ENCODE measurements at places on chromosomes 5 and 9.

DNA sequence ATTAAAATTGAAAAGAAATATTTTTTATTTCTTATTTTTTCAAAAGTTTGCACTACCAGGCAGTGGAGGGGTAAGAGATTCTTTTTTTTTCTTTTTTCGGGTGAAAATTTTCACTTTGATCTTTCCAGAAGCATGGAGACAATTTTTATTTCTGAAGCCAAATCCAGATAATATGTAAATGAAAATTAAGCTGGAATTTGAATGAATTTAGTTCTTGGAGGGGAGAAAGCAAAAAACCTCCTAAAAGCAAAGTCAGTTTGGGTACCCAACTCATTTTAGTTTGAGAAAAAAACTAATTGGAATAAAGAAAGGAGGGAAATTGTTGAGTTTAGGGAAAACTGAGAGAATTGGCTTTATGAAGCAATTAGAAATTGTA, 872 bp downstream of the ZNF618 start:
- no peak overlapping the region for H3K27ac ChIP-seq
- H3K27me3 ChIP-seq, result peaks cover 18% of the 10 kb centered on the region
- DNase-seq, result no peak
- H3K36me3 ChIP-seq, result peaks cover 2% of the 10 kb centered on the region

DNA sequence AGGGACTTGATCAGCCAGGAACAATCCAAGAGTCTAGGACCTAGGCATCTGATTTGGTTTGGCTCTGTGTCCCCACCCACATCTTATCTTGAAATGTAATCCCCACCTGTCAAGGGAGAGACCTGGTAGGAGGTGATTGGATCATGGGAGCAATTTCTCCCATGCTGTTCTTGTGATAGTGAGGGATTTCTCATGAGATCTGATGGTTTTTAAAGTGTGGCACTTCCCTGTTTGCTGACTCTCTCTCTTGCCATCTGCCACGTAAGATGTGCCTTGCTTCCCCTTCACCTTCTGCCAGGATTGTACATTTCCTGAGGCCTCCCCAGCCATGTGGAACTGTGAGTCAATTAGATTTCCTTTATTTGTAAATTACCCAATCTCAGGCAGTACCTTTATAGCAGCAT, 201.7 kb upstream of the ACTBL2 start:
- H3K4me1 ChIP-seq, result no peaks in the 10 kb centered on the region
- no peak overlapping the region for H3K4me3 ChIP-seq
- H3K36me3 ChIP-seq, result no peaks in the 10 kb centered on the region
- no peak overlapping the region for H3K27ac ChIP-seq
- H3K27me3 ChIP-seq, result peaks cover 5% of the 10 kb centered on the region

DNA sequence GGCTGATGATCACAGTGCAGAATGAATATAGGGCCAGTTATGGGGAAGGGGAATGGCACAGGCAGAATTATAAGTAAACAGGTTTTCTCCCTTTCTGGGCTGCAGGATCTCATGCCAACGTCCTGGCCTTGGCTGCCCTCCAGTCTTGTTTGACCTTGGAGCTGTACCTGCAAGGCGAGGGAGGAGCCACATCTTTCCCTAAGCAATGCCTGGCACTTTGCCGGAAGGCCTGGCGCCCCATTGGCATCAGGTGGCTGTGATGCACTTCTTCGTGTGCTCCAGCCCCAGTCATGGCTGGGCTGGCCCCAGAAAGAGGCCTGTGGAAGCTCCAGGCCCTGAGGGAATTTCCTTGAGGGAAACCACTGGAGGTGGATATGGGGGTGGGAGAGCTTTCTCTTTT, 16.7 kb upstream of the IQGAP2 start:
- no peak for DNase-seq
- peaks cover 40% of the 10 kb centered on the region for H3K4me1 ChIP-seq
- H3K36me3 ChIP-seq, result no peaks in the 10 kb centered on the region
- no peak overlapping the region for H3K27ac ChIP-seq
- no peaks in the 10 kb centered on the region for H3K27me3 ChIP-seq
- no peak overlapping the region for H3K4me3 ChIP-seq

DNA sequence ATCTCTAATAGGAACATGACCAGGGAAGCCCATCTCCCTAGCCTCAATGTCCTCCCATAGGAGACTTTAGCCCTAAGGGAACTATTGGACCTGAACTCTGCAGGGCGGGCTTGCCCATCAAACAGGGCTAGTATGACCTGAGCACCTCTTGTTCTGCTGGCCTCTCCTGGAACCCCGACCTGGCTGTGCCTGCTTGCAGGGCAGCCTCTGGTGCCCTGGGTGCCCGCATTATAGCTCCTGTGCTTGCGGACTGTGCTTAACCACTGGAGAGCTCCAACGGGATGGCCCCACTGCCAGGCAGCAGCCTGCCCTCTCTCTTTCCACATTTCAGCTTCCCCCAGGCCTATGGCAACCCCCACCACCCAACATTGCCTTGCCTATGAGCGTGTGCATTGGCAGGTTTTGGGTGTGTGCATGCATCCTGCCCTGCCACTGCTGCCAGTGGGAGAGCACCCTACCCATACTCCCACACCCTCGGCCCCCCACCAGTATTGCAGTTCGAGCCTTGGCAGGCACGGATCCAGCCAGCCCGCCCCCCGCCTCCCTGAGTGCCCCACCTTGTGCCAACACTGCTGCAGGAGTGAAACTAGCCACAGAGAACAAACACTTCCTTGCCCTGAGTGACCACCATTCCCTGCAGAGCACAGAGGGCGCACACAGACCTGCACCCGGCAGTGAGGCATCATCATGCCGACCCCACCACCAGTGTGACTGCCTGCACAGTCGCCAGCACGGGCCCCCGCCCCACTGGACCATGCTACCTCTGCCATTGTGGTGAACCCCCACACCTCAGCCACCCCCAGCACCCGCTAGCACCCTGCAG, 1123.8 kb upstream of the CDH6 start:
- H3K36me3 ChIP-seq, result no peaks in the 10 kb centered on the region
- DNase-seq, result no peak
- H3K27me3 ChIP-seq, result no peaks in the 10 kb centered on the region

GRCh38 chr9:129609486-129610212, 11.3 kb downstream of the C9orf50 start:
- peak overlapping the region; percentile 22 for H3K27ac ChIP-seq
- H3K36me3 ChIP-seq, result no peaks in the 10 kb centered on the region
- DNase-seq, result peak; percentile 54
- no peaks in the 10 kb centered on the region for H3K27me3 ChIP-seq

DNA sequence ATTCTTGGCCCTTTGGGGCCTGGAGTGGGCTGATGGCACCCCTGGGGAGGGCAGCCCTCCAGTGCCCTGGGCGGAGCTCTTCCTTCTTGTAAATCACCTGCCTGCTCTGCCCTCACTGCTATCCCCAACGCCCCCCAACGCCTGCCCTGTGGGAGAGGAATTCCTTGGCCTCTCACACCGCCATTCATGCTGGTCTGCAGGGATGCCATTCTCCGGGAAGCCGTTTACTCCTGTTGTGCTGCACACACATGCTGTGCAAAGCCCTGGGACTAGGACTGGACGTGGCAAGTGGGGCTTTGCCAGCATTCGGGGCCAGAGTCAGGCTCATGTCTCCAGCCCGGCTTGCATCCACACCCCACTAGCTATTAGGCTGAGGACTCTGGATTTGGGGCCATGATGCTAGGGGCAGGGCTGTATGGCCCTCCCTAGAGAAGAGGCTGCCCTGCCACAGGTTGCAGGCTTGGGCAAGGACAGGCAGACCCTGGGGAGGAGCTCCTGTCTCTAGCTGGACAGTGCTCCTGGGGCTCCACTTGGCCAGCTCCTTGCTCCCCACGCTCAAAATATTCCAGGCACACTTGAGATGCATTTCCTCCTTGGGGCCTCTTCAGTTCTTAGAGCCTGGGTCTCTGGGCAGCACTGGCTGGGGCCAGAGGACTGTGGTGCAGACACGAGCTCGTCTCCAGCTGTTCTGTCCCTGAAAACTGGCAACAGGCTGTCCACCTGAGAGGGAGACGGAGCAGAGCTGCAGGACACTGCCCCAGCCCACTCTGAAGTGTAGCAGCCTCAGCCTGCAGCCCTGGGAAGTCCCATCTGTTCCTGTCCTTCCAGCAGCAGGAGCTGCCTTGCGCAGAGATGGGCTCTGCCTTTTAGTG, 226.9 kb downstream of the CACNA1B start:
- no peaks in the 10 kb centered on the region for H3K4me1 ChIP-seq
- DNase-seq, result no peak
- no peak overlapping the region for H3K27ac ChIP-seq

- H3K4me1 ChIP-seq, result peaks cover 52% of the 10 kb centered on the region
- H3K4me3 ChIP-seq, result no peak overlapping the region
- DNase-seq, result no peak
- no peak overlapping the region for H3K27ac ChIP-seq
- H3K27me3 ChIP-seq, result peaks cover 9% of the 10 kb centered on the region
These were observed 41.7 kb downstream of the C5orf15 start for GRCh38 chr5:133926489-133927299.

- peaks cover 4% of the 10 kb centered on the region for H3K4me1 ChIP-seq
- no peak overlapping the region for H3K27ac ChIP-seq
- no peaks in the 10 kb centered on the region for H3K36me3 ChIP-seq
- H3K4me3 ChIP-seq, result no peak overlapping the region
- DNase-seq, result no peak
These were observed 10.3 kb upstream of the RGMB start for GRCh38 chr5:98763001-98763630.

GRCh38 chr9:35272989-35273388, 111.2 kb downstream of the UNC13B start:
- H3K27ac ChIP-seq, result no peak overlapping the region
- no peak overlapping the region for H3K4me3 ChIP-seq
- no peak for DNase-seq
- H3K4me1 ChIP-seq, result peaks cover 33% of the 10 kb centered on the region
- peaks cover 16% of the 10 kb centered on the region for H3K27me3 ChIP-seq
- H3K36me3 ChIP-seq, result no peaks in the 10 kb centered on the region

DNA sequence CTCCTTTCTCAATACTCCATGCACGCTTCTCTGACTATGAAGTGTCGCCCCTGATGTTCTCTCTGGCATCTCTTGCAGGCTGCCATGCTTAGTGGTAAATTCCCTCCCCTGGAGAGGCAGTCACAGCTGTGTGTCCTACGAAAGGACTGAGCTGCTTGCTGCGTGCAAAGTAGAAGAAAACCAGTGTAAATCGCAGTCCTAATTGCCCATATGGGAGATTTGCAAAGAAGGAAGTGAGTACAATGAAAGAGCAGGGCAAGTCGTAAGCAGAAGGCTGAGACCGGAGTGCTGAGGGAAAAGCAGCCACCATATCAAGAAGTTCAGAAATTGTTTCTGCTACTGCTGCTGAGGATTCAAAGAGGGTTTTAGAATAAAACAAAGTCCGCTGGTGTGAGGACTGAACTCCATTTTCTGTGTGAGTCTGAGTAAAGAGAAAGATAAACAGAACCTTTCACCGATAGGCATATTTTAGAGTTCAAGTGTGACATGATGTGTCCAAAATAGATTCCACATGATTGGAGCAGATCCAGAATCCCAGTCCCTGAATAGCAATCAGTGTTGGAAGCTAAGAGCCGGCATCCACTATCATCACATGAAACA, 507.8 kb upstream of the MPDZ start:
- no peak for DNase-seq
- no peaks in the 10 kb centered on the region for H3K27me3 ChIP-seq
- no peak overlapping the region for H3K4me3 ChIP-seq
- H3K4me1 ChIP-seq, result no peaks in the 10 kb centered on the region

DNA sequence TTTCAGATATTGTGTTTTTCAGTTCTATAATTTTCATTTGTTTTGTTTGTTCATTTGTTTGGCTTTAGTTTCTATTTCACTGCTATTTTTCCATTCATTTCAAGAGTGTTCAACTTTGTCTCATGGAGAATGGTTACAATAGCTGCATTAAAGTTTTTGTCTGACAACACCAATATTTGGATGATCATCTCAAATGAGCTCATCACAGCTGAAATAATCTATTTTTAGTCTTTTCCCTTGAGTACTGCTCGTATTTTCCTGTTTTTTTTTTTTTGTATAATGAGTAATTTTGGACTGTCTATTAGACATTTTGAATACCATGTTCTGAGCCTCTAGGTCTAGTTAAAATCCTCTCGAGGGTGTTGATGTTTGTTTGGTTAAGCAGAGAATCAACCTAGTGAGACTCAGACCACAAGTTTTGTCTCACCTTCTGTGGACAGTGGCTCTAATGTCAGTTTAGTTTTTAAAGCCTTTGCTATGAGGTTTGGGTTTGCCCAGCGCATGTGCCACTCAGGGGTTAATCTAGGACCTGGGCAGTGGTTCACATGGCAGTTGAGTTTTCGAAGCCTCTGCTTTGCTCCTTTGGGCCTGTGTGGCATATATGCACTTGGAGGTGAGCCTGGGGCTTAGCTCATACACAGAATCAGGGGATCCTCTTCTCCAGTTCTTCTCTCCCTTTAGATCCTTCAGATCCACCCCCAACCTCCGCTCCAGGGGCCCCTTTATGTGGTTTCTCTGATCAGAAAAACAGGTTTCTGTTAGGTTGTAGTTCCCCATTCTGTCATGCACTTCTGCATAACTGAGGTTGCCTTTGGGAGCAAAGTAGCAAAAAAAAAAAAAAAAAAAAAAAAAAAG, 79.8 kb downstream of the ARSB start:
- no peaks in the 10 kb centered on the region for H3K27me3 ChIP-seq
- DNase-seq, result no peak
- peaks cover 7% of the 10 kb centered on the region for H3K36me3 ChIP-seq
- H3K4me3 ChIP-seq, result no peak overlapping the region
- H3K27ac ChIP-seq, result no peak overlapping the region

DNA sequence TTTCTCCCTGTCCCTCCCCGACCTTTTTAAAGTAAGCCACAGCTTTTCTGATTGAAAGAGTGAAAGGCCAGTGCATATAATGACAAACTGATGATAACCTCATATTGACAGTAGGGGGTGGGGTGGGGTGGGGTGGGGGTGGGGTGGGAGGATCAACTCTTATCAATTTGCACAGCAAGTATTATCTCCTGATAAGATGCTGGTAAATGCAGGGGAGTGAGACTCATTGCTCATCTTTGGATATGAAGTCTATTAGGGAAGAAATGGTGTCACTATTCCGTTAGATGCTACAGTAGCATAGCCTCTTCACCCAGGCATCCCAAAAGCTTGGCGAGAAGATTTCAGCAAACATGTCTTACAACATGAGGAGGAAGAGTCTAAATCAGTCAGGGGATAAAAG, 38.9 kb upstream of the HMGCS1 start:
- H3K27ac ChIP-seq, result no peak overlapping the region
- H3K4me3 ChIP-seq, result no peak overlapping the region
- H3K36me3 ChIP-seq, result peaks cover 1% of the 10 kb centered on the region
- no peak for DNase-seq
- peaks cover 18% of the 10 kb centered on the region for H3K27me3 ChIP-seq

DNA sequence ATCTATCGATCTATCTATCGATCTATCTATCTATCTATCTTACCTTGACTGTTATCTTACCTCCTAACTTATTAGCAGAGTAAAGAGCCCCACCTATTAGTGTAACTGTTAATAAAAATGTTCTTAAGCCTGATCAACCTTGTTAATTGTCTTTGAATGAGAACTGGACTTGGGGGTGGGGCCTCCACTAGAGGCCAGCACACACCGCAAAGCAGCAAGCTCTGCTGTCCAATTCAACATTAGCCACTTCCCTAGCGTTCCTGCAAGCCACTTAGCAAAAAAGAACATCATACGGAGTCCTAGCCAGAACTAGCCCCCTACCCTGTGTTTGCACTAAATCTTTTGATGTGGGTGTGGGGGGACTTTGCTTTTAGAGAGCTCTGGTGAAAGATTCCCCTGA, 515.8 kb downstream of the KDM4C start:
- H3K36me3 ChIP-seq, result no peaks in the 10 kb centered on the region
- no peaks in the 10 kb centered on the region for H3K4me1 ChIP-seq
- H3K4me3 ChIP-seq, result no peak overlapping the region
- no peak overlapping the region for H3K27ac ChIP-seq
- no peak for DNase-seq
- H3K27me3 ChIP-seq, result peaks cover 65% of the 10 kb centered on the region
